ENCODE measurements at places on chromosomes 16 and 17.

DNA sequence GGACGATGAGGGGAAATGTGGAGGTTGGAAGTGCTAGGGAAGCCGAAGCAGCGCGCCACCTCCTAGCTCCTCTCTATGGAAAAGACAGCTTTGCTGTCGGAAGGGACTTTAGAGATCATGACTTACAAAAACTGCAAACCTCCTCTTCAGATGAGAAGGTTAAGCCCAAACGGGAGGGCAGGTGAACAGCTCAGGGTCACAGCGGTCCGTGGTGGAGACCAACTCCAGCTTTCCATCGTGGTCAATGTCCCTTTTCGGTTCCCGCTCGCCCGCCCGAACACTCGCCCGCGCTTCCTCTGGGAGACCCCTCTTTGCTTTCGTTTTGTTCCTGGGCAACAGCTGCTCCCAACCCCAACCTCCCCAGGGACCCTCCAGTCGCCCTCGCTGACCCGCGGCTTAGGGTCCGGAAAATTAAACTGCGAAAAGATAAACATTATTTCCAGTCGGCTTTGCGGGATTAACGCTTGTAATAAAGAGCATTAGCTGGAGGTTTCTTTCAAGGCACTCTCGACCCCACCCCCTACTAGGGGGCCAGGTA, 7.7 kb downstream of the IRX6 start:
- no peak for DNase-seq

GRCh38 chr17:21689604-21690003, 2.7 kb upstream of the KCNJ18 start:
- DNase-seq, result peak; percentile 84

- DNase-seq, result no peak
Measured at GRCh38 chr17:61489719-61490490, 37.7 kb downstream of the TBX4 start.

DNA sequence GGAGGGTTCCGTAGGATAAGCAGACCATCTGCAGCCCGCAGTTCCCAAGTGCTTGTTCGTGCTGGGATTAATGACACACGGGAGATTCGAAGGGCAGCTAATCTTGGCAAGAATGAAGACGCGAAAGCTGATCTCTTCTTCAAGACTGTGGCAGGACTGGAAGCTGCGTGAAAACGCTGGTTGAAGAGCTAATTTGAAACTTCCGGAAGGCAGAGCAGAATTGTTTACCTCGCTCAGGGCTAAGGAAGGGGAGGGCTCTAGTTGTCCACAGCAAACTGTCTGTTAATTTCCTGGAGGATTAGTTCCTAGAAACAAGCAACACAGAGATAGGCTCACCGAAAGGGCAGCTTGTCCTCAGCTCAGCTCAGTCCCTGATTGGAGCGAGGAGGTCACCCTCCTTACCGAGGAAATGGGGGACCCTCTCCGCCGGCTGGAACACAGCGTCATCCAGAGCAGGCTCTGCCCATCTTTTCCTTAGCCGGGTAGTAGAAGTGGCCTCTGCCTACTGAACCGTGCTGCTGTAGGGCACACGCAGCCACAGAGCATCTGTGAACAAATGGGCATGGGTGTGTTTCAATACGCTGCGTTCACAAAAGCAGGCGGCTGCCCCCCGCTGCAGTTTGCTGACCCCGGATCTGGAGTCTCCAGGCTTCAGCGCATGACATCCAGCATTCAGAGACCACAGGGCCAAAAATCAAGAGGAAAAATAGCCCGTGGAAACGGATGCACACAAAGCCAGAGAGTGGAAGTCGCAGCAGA, 16.7 kb upstream of the BAIAP2 start:
- DNase-seq, result peak; percentile 39
